ENCODE measurements at places on chromosomes 2 and 18.

GRCh38 chr18:14916851-14917250 is 168.9 kb downstream of the ANKRD30B start:
- no peak for DNase-seq

DNA sequence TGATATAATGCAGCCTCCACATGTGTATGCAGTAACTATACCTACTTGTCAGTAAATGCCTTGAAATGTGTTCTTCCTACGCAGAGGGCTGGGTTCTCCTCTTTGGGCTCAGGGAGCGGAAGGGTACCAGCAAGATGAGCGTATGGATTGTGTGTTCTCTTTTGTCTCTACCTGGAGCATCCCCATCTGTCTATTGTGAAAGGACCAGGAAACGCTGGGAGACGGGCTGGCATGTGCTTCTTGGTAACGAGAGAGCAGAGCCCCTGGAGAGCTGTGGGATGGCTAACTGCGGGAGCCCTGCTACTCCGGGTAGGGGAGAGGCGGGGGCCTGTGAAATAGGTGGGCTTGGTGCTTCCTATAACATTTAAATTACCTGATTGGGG is 80.9 kb downstream of the BCL2 start:
- no peak for DNase-seq

GRCh38 chr2:50614056-50614455 is 417.9 kb downstream of the NRXN1 start:
- DNase-seq = no peak

DNA sequence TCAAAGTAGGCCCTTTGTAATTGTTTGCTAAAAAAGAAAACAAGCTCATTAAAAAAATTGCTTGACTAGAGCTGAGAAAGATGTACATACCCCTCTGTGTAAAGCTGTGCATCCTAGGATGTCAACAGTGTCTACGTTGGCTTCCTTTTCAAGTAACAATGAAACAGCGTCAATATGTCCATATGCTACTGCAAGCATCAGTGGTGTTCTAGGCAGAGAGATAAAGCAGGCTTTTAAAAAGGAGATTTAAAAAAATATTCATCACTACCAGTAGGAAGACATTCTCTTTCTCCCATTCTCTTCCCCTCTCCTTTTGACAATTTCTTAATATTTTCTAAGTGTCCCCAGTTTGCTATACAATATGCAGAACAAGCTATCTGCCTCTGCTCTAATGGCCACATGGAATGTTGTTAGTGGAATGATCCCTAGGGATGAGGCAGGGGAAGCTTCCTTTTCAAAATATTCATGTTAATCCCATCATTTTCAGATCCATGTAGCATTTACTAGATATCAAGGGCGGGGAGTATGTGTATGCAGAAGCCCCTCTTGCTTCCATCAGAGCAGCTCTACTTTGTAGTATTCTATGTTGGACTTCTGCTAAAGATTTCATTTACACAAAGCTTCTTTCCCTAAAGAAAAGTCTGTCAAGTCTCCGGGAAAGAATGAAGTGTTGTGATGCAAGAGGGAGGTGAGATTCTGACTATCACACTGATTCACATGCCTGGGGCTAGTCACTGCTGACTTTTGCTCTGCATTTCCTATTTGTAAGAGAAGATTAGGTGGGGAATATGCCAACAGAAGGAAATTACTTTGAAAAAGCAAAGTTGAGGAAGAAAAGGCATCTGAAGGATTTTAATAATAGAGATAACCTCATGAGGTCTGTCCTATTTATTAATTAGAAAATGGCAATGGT is 81.5 kb upstream of the PGAP1 start:
- no peak for DNase-seq

DNA sequence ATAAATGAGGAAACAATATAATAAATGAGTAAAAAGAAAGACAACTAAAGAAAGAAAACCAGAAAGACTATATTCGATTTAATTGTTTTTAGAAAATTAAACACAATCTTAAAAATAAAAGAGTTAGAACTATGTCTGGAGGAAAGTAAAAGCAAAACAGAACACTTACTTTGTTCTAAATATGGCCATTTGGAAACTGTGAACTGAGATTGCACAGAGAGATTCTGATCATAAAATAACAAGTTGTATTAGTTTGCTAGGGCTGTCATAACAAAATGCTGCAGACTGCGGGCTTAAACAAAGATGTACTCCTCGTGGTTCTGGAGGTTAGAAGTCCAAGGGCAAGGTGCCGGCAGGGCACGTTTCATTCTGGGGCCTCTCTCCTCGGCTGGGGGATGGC is 128.1 kb upstream of the AQP4 start:
- no peak for DNase-seq

- DNase-seq = no peak
These were observed 170.5 kb downstream of the ZBTB7C start for GRCh38 chr18:48238636-48239035.

DNA sequence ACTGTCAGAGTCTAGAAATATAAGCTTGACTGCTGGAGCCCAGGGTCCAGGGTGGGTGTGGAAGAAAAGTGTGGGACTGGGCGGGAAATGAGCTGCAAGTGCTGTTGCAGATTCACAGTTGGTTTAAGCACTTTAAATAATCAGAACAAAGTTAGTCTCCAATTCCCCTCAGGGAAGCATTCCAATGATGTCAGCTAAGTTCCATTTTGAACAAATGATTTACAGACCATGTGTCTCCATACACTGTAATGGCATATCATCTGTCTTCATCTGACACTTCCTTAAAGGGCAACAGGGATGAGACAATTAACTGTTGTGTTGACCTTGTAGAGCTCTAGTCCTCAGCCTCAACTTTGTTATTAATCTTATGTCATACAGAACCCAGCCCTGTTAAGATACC is 31.5 kb upstream of the REG3A start:
- no peak for DNase-seq

DNA sequence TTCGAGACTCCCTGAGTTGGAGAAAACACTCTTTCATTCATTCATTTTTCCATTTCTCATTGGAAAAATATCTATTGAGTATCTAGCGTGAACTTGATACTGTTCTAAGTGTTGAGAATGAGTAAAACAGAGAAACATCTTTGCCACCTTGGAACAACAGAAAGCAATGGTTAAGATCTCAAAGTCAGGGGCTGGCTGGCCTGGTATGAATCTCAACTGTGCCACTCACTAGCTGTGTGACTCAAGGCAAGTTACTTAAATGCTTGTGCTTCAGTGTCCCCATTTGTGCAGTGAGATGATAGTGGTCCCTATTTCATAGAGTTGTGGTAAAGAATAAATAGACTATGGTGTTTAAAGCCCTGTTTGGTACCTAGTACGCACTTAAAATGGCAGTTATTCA is 415.2 kb downstream of the NBAS start:
- DNase-seq = no peak

DNA sequence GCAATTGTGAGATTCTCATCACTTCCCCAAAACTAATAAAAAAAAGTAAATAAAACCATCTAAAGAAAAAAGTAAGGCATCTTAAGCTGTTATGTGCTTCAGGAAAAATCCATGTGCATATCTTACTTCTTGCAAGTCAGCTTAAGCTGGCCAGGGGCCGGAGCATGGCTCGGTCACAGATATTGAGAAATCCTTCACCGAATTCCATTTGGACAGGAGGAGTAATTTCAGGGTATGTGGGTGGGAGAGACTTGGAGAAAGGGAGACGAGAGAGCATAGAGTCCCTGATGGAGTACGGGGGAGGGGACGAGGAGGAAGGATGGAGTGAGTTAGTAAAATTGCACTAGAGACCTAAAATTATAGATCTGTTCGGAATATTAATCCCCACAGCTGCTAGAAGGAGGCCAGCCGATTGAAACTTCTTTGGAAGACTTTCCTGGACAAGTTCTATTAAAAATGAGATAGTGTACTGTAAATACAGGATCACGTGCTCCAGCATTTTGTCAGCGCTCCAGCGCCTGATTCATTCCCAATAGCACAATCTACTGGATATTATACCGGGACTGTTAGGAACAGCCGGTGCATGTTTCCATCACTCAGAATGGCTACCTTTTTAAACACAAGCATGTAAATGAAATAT is 438.5 kb downstream of the ZNF516 start:
- DNase-seq = no peak
